ENCODE measurements at places on chromosomes 13 and 19. TPM values are rescaled to one million over a fixed set of nuclear protein-coding genes. Genes with fewer than 3 reads are reported as not detected.

The ZNF813 gene
- total RNA-seq: 0.21 TPM

The GRIK5 gene
- total RNA-seq: 0.53 TPM

The ZNF540 gene
- total RNA-seq: 0.05 TPM

The ARRDC5 gene
- not detected for total RNA-seq

The EDNRB gene
- not detected for total RNA-seq

The KLK4 gene
- not detected for total RNA-seq

The SCN1B gene
- total RNA-seq: 19.2 TPM

The C19orf73 gene
- 0.82 TPM for total RNA-seq

The SYNGR4 gene
- total RNA-seq: 3.6 TPM

The ZNF43 gene
- 2.9 TPM for total RNA-seq

The GNA15 gene
- 0.04 TPM for total RNA-seq

The NLRP9 gene
- not detected for total RNA-seq

The ERICH4 gene
- not detected for total RNA-seq

The YJEFN3 gene
- total RNA-seq: 3.4 TPM

Measured in A549 treated with dexamethasone at 1 μM for 4 hours (cell line).